ENCODE measurements at places on chromosomes 12 and 14.

DNA sequence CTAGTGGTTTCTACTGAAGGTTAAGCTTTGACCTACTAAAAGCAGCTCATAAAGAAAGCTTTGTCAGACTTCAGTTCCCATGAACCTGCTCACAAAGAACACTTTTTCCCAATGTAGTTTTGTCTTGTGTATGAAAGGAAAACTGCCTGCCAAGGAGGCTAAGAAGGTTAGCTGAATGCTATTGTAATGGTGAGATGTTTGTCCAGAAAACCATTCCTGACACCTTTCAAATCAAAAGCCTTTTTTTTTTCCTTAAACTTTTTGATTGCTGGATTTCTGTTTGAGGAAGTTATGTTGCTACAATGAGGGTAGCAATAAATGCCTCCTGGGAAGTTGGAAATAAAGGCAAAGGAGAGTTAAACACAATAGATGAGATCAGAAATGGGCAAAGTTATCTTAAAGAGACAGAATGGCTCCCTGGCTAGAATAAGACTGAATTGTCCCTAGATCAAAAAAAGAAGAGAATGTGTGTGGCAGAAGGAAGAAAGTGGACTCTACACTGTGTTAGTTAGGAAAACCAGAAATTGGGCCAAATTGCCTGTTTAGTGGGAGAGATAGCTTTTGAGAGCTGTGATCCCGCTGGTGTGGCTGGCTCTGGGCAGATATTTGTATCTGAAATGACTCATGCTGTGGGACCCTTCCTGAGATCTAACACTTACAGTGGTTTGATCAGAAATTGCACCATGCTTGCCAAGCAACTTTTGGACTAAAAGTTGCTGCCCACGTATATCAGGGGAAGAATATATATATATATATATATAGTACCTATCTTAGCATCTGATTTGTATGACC is 27.5 kb downstream of the TECPR2 start:
- DNase-seq, result no peak

DNA sequence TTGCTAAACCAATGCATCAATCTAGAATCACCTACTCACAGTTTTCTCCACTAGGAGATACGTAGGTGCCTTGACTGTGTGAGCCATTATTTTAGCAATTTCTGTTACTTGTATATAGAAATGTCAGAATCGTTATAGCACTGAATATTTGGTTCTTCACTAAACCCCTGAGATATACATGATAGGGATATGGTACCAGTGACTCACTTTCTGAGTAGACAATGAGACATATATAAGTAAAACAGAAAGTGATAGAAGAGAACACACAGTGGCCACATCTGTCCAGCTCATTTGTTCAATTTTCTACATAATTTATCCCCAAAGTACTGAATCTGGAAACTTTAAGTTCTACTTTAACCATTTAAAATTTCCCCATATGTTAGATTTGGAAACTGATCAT is 1505.5 kb upstream of the TMEM132C start:
- no peak for DNase-seq

DNA sequence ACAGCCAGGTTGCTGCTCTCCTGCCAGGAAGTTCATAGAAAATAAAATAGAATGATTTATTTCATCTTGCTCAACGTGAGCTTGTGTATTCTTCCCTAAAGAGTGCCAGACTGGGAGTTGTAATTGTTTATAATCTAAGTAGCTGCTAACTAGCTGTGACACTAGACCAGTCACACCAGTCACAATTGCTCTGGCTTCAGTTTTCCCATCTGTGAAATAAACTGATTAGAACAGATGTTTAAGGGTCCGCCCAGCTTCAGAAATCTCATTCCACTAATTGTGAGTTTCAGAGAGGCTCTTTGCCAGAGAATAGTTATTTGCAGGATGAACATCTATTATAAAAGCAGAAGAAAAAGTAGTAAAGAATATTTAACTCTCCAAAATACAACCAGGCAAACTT is 55.6 kb upstream of the ZDHHC17 start:
- no peak for DNase-seq

DNA sequence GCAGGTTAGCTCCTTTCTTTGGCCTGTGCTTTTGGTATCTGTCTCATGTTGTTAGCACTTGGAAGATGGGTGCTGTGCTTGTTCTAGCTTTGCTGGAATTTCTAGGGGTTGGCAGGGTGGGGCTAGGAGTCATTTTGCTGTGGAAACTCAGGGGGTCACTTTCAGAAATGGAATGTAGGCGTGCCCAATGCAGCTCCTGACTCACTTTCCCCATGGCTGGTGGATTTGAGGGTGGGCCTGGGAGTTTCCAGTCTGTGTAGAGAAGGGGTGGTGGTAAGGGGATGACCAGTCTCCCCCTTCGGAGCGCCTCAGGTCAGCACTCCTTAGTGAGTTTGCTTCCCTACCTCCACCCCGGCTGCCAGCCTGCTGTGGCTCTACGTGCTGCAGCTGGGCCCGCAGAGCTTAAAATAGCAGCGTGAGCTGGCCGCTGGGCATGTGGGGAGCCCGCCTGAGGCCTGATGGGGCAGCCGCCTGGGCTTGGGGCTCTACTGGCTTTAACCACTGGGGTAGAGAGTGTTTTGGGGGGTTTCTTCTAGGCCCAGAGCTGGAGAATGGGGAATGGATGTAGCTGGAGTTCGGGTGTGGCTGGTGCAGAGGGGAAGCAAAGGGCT is 108.2 kb downstream of the TSPAN9 start:
- no peak for DNase-seq

DNA sequence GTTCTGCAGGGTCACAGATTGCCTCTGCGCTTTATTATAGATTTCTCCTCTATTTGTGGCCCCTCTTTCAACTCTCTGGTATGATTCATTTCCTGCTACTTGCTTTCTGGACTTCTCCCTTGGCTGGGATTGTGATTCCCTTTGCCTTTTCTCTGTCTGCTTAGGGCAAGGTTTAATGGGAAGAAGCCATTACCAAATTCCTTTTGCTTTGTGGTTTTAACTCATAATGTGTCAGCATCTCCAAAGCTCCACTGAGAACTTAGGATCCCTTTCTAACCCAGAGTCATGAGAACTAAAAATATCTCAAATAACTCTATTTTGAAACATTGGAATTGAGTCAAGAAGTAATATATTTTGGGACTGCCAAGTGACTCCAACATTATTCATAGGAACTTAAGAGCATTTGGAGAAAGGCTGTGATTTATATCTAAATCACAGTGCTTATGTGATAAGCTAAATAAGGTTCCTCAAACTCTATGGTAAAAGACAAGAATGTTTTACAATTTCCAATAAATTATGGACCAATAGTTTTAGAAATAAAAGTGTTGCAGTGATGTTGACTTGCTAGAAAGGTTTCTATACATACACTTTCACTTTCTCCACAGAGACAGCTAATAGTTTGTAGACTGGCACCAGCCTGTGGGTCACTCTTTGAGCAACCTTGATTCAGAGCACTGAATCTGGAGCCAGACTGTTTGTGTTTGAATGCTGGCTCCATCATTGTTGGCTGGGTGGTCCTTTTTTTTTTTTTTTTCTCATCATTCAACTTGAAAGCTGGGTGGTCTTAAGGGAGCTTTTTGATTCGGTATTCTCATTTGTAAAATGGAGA is 93.9 kb downstream of the DACT1 start:
- DNase-seq, result no peak

DNA sequence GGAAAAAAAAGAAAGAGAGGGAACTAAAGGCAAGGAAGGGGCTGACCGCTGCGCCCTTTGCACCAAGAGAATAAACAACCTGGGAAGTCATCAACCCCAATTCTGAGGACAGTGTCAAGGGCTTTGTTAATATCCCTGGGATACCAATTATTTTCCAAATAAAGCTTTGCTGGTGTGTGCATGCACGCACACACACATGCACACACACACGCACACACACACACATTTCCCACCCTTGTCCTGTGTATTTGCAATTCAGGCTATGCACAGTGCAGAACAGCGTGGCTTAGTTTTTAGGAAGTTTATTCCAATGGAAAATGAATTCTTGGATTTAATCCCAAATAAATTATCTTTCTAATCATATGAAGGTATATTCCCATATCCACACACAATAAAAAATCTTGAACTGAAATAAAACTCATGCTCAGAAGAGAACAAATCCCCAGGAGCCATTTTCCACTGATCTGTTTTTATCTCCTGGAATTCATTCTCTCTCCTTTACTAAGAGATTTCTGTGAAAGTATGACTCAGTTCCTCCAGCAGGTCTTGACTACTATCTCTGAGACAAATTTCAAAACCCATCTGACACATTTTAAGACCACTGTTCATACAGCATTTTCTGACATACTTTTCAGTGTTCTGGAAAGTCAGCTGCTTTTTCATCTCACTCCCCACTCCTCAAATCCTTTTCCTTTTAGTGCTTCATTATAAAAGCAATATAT is 334.4 kb upstream of the ATP2B1 start:
- no peak for DNase-seq

DNA sequence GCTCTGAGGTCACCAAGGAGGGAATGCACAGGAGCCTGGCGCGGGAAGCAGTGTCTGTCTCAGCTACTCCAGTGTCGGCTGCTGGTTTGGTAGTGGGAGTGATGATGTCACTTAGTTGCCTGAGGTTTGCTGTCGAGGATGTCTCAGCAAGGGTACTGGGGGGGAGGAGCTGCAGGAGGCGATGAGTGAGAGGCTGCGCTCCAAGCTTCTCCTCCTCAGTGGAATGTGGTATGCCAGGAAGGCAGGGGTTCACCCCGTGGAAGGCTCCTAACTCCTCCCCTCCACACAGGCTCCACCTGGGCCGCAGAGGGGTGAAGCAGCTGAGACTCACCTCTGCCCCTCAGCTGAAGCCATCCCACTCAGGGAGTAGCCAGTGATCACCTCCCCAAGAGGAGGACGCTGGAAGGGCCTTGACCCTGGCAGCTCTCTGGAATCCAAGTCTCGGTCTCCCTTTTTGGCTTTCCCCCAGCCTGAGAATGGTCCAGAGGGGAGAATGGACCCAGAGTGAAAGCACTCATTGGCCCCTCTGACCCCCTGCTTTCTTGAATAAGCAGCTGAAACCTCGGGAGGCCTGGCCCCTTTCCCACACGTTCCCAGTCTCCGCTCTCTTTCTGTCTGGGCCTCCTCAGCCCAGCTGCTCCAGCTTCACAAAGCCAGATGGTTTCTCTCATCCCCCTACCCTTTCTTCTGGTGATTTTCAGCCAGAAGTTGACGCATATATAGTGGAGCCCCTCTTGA is 178.9 kb upstream of the FKBP4 start:
- peak; percentile 75 for DNase-seq

DNA sequence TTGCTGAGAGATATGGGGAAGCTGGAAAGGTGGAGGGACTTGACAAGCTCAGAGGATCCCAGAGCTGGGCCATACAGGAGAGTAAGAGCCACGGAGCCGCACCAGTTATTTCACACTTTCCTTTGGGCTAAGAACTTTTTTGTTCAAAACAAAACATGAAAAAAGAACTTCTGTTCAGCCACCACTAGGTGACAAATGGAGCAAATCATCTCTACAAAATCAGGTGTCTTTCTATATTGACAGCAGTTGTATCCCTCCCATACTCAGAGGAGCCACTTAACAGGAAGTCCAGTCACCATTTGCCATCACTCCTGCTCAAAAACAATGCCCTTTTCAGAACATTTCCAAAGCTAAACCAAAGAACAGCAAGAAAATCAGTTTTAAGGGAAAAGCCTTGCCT is 70.3 kb upstream of the DBX2 start:
- no peak for DNase-seq

- DNase-seq, result no peak
Measured at GRCh38 chr12:32400866-32401265, 1.5 kb downstream of the FGD4 start.

- DNase-seq, result no peak
Measured at GRCh38 chr14:50044042-50044651, 72.2 kb downstream of the VCPKMT start.

GRCh38 chr12:29625359-29625953 is 128.0 kb upstream of the OVCH1 start:
- peak; percentile 81 for DNase-seq

- DNase-seq, result no peak
Measured at GRCh38 chr12:82964446-82964845, 277.7 kb downstream of the TMTC2 start.

DNA sequence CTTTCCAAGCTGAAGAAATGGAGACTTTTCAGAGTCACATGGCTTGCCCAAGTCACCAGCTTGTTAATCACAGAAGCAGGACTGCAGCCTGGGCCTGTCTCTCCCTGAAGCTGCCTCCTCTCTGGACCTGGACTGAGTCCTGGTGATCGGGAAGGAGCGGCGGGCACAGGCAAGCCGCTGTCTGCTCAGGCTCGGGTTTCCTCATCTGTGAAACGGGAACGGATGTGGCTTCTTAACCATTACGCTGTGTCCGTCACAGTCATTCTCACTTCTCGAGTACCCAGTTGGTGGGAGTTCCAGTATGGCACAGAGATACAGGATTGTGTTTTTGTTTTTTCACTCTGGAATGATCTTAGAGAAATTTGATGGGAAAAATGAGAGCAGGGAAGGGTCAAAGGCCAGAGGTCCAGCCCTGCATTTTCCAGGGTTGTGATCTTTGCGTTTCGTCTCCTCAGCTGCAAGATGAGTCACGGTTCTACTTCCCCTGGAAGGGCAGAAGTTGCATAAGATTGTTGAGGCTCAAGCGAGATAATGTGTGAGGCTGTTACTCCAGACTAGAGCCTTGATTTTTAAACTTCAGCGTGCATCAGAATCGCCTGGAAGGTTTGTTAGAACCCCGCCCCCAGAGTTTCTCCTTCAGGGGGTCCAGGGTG is 7.6 kb upstream of the LRTM2 start:
- no peak for DNase-seq

- no peak for DNase-seq
Measured at GRCh38 chr12:84969226-84969625, 56.6 kb upstream of the SLC6A15 start.

DNA sequence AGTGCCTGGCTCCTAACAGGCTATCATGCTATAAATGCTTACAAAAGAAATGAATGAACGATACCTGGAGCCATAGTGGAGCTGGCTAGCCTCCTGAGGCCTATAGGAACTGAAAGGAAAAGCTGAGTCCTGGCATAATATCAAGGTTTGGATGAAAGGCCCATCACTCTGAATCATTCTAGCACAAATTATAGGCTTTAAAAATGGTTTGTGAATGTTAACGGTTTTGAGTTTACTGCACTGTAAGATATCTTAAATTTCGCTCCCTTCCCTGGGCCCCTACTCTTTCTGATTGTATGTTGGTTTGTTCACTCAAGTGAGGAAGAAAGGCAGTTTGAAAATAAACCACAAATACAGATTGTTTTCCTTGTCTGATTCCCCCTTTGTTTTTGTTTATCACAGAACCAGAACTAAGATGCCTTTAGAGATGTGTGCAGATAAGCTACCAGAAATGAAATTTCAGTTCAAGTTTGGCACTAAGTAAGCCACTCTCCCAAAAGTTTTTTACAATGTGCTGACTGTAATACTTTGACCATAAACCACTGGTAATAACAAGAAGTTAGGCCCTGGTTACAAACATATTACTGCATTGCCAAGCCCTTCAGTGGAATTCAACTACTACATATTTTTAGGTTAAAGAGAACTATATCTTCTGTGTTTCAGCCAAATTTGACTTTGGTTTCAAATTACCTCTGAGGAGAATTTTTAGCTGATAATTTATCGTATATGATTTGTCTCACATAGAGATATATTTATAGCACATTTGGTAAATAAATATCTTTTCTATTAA is 89.5 kb downstream of the ALX1 start:
- no peak for DNase-seq

DNA sequence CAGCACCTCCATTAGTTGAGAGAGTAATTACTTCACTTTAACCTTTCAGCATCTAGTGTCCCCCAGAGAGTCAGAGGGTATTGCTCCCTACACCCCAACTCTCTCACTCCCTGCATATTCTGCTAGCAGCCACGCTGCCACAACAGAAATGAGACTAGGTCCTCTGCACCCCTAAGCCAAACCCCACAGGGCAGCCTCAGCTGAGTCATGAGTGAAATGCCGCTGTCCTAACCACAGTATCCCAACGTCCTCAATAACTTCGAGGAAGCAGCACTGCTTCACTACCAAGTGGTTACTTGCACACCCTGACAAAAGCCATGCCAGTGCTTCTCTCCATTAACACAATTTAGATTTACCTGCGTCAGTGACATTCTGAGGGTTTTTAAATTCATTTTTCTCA is 6.9 kb upstream of the LYZ start:
- no peak for DNase-seq
